ENCODE measurements at places on chromosomes 6 and 20.

DNA sequence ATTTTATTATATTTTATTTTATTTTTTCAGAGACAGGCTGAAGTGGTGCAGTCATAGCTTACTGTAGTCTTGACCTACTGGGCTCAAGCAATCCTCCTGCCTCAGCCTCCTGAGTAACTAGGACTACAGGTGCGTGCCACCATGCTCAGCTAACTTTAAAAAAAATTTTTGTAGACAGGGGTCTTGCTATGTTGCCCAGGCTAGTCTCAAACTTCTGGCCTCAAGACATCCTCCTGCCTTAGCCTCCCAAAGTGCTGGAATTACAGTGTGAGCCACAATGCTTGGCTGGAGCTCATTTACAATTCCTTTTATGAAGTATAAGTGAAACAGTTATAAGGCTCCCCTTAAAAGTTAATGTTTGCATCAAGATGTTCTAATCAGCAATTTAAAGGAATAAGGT lies 14.5 kb downstream of the FUCA2 start:
- no peak for DNase-seq

DNA sequence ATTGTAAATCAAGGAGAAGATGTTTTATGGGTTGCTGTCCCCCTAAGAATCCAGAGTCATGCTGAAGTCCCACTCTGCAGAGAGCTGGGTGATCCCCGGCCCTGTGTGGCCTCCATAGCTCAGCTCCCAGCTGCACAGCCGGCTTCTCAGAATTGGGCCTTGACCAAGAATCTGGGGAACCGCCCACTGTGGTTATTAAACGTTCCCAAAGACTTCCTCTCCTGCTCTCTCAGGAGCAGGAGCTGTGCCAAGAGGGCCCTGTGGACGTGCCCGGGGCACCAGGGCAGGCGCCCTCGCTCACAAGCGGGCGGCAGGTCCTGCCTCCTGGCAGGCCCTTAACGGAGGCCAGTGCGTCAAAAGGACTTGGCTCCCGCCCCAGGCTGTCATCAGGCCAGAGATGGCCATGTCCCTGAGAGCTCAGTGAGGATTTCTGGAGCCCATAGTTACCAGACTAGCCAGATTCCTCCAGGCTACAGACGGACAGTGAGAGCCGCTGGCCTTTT lies 30.4 kb downstream of the ZC3H12D start:
- DNase-seq = no peak

DNA sequence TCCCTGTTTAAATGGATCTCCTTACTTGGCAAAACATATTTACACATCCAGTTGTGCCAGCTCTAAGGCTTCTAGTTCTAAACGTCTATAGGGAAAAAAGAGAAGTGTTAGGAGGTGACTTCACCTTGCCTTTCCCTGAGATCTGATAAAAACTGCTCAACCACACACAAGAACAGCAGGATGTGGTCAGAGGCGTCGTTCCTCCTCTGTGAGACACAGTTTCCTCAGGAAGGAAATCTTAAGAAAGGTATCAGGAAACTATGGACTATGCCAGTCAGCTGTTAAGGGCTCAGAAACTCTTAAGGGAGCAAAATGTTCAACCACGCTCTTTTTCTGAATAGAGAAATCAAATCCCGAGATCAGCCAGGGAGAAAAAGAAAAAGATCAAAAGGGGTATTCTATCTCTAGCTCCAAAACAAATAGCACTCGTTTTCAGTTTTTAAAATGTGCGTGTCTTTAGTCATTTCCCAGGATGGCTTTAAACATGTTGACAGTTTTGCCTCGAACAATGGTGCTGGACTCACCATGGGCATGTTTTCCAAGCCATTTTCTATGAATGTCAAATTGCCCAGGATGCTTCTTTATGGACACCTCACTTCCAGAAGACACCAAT lies 154.5 kb downstream of the HACE1 start:
- peak; percentile 22 for DNase-seq

- DNase-seq = no peak
Measured at GRCh38 chr20:63448031-63448430, 24.4 kb downstream of the KCNQ2 start.

GRCh38 chr6:2695454-2696095 lies 55.1 kb downstream of the MYLK4 start:
- no peak for DNase-seq

- DNase-seq = no peak
Measured at GRCh38 chr6:12909833-12910232, 193.3 kb downstream of the PHACTR1 start.

DNA sequence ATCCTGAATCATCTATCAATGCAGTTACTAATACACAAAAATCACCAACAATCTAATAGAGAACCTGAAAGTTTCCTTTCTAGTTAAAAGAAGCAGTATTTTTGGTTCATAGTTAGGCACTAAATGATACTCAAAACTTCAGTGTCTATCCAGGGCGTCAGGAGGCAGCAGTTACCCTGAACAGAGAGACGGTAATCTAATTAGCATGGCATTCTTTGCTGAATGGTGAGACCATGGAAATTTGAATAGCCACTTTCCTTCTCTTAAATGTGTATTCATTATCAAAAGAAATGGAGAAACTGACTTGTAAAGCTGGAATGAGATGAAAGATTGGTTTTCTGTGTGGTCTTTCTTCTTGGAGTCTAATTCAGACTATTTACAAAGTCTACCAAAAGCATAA lies 146.6 kb upstream of the BMP5 start:
- DNase-seq = no peak

DNA sequence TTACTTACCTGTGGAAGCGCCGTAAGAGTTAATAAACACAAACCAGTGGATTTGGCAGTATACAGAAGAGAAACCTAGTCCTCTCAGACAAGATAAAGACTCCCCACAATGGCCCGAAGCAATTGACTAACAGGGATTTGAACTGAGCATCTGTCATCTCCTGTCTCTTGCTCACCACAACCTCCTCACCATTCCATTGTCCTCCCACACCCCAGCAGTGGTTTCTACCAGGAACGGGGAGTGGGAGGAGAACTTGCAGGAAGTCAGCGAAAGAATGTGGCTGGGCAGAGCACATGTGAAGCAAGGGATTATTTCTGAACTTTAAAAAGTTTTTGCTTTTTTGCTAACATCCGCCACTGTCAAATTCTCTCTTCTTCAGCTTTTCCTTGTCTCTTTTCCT lies 24.6 kb upstream of the TAAR1 start:
- no peak for DNase-seq

- DNase-seq = no peak
Measured at GRCh38 chr6:113147544-113147943, 709.6 kb upstream of the MARCKS start.

- no peak for DNase-seq
Measured at GRCh38 chr6:108651340-108652227, 90.9 kb downstream of the FOXO3 start.

- DNase-seq = no peak
Measured at GRCh38 chr6:148074738-148075137, 267.9 kb upstream of the SASH1 start.

- no peak for DNase-seq
Measured at GRCh38 chr6:169975701-169976100, 224.3 kb downstream of the ERMARD start.

DNA sequence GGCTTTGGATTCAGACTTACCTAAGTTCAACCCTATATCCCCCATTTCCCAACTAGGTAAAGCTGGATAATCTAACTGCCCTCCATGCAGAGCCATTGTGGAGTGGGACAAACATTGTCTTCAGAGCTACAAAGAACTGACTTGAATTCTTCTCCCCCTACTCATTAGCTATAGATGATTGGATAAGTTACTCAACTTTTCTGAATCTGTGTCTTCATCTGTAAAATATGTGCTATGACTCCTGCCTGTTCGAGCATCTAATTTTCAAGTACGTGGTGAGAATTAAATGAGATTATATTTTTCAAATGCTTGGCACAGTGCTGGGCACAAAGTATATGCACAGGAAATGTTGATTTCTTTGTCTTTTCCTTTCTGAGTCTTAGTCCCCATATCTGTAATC lies 240.3 kb upstream of the TCF21 start:
- DNase-seq = no peak

GRCh38 chr6:36719126-36719525 lies 21.5 kb downstream of the RAB44 start:
- no peak for DNase-seq

DNA sequence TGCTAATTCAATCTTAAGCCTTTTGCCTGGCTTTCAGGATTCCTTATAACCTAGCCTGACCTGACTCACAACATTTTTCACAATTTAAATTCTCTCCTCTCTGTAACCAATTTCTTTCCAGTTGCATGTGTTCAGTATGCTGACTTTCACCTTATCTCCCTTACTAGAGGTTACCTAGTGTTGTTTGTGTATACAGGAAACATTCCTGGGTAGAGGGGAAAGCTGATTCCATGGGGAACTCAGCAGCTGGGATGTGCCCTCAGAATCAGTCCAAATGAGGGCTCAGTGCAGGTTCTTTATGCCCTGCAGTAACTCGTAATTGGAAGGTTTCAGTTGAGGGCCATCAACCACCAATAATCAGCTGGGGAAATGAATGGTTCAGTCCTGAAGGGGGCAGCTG lies 18.5 kb downstream of the PKIB start:
- DNase-seq = no peak

DNA sequence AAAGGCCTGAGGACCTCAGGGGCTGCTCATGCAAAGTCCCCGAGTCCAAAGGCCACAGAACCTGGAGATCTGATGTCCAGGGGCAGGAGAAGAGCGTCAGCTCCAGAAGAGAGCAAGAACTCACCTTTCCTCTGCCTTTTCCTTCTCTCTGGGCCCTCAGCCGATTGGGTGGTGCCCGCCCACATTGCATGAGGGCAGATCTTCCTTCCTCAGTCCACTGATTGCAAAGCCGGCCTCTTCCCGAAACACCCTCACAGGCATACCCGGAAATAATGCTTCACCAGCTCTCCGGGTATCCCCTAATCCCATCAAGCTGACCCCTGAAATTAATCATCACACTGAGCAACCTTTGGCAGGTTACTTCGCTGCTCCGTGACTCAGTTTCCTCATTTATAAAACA lies 33.4 kb downstream of the SPDEF start:
- DNase-seq = no peak

- peak; percentile 62 for DNase-seq
Measured at GRCh38 chr6:44253307-44254101, 3.8 kb downstream of the SLC35B2 start.

GRCh38 chr6:156191895-156192294 lies 585.3 kb upstream of the ARID1B start:
- no peak for DNase-seq

DNA sequence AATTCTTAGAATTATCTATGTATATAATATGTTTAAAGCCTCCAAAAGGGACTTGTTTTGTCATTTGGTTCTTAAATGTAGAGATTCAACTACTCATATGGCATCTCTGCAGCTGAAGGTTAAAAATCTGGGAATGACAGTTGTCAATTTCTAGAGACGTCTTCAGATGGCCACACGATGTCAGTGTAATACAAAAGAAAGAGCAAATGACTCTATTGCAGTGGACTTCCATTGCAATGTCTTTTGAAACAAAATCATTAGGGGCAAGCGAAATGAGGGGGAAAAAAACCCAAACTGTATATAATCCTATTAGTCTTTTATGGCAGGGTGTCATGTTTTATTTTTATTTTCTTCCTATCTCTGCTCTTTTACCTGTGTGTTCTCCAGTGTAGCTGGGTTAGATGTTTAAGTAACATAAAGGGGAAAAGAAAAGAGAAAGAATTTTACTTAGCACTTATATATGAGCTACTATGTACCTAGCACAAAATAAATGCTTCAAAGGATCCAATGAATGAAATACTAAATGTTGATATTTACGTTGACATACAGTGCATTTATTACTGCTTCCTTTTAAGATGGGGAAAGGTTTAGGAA lies 26.2 kb downstream of the CCN2 start:
- no peak for DNase-seq

GRCh38 chr6:65259059-65259458 lies 448.0 kb downstream of the EYS start:
- no peak for DNase-seq

DNA sequence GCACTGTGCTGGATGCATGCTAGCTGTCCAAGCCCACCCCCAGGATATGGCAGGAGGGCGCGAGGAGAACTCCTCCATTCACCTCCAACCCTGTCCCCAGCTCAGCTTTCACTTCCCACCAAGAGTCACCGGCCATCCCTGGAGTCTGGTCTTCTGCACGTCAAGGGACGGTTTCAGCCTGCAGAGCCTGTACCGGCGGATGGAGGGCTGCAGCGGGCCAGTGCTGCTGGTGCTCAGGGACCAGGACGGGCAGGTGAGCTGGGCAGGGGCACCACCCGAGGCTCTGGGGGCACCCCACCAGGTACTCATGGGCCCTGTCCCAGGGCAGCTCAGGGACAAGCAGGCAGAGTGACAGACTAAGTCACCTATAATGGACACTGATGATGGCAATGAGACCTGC lies 3.0 kb downstream of the TLDC2 start:
- no peak for DNase-seq

- no peak for DNase-seq
Measured at GRCh38 chr20:63697868-63698545, 1.6 kb downstream of the TNFRSF6B start.

DNA sequence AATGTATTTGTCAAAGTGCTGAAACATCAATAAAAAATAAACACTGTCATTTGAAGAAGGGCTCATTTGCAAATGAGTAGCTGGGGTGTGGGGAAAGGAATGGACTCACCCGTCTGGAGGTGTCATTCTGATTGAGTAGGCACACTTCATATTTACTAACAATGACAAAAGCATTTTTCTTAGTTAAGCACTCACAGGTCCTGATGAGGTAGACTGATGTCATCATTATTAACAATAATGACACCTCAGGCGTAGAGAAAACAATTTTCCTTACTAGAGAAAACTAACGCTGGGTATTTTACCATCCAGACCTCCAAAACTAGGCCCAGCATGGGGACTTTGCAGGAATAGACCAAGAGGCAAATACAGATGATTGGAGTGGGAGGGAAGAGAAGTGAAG lies 76.0 kb downstream of the UNC5CL start:
- DNase-seq = no peak

DNA sequence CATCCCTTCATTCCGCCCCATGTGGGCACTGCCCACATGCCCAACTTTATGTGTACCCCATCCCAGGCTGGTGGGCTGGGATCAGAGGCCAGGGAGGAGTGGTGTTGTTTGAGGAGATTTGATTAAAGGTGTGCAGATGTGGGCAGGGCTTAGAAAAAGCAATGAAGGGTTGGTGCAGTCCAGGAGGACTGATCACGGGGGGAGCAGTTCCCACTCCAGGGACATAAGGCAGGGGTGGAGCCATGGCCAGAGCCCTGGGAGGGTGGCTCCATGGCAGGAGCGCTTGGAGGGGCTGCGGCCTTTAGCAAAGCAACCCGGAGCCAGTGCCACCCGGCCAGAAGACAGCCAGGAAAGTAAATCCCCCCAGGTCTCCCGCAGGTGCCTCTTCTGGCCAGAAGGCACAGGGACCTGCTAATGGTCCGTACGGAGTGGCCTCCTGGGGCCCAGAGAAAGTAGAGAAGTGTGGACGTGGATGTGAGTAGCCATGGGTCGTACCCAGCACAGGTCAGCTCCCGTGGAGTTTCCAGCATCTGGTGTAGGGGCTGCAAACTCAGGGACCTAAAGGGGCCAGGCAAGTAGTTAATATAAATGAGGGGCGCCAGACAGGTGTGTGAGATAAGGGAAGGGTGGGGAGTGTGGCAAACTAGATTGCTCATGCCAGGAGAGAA lies 62.1 kb upstream of the APCDD1L start:
- DNase-seq = no peak

GRCh38 chr20:46377518-46377917 lies 28.9 kb downstream of the ELMO2 start:
- DNase-seq = no peak

GRCh38 chr6:70186461-70186860 lies 116.4 kb downstream of the COL9A1 start:
- no peak for DNase-seq

Measured in CD4-positive, alpha-beta T cell treated with Interleukin-1 beta for 1 hour (primary cell).